ENCODE measurements at places on chromosomes 2 and 18.

- no peak for DNase-seq
These were observed 275.3 kb upstream of the RAB12 start for GRCh38 chr18:8333961-8334360.

GRCh38 chr18:35390951-35391700, 14.0 kb upstream of the ZNF396 start:
- no peak for DNase-seq

DNA sequence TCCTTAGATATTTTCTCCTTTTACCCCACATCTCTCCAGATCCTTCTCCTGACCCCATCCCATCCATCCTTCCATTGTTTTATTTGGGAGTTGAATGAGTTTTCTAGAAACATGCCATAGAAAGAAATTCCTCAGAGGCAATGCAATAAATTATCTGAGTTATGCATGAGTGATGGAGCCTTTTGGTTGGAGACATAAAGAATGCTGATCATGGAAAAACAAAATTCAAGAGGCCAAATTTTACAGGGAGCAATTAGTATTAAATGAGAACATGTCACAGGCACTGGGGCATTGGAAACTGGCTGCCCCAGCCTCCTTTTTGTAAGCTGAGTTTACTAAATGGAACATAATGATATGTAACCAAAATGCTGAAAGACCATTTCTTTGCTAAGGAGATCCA, 74.2 kb upstream of the LCLAT1 start:
- no peak for DNase-seq

- no peak for DNase-seq
These were observed 65.8 kb downstream of the ALMS1 start for GRCh38 chr2:73451263-73451972.
